ENCODE measurements at places on chromosomes 11 and 22.

- no peak for DNase-seq
Observed at GRCh38 chr11:134345237-134345550, 13.4 kb downstream of the GLB1L2 start.

- DNase-seq, result no peak
Observed at GRCh38 chr11:131885431-131885830, 515.0 kb downstream of the NTM start.

- no peak for DNase-seq
Observed at GRCh38 chr22:37089434-37089833, 20.1 kb downstream of the TMPRSS6 start.

GRCh38 chr22:50082961-50083461 lies 2.2 kb downstream of the MLC1 start:
- DNase-seq, result no peak

- no peak for DNase-seq
Observed at GRCh38 chr11:134538742-134539141, 126.7 kb upstream of the B3GAT1 start.

DNA sequence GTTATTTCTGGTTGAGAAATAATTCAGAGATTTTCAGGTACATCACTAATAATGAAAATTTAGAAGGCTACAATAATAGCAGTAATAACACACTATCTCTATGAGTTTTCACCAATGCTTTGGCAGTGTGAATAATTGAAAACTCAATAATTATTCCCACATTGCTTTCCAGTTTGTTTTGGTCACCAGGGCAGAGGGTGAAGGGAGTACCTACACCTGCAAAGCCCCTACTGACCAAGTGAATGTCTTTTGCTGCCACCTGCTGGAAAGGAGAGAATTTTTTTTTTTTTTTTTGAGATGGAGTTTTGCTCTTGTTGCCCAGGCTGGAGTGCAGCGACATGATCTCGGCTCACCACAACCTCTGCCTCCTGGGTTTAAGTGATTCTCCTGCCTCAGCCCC lies 3.2 kb downstream of the NELL1 start:
- no peak for DNase-seq

DNA sequence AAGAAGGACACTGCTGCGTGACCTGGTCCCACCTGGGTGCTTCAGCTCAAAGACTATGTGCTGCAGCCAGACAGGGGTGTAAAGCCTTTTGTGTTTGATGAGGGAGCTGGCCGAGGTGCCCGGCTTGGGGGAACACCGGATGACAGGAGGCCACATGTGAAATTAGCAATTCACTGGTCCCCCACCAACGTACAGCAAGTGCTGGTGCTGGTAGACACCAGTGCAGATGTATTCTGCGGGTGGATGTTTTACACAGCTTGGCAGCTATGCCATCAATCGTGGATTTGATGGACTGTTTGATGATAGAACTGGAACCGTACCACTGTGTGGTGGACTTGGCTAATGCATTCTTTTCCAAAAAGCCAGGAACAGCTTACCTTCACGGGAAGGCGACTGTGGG lies 47.9 kb upstream of the LIPT2 start:
- DNase-seq, result no peak

- DNase-seq, result no peak
Observed at GRCh38 chr11:116109228-116109627, 605.0 kb upstream of the CADM1 start.

DNA sequence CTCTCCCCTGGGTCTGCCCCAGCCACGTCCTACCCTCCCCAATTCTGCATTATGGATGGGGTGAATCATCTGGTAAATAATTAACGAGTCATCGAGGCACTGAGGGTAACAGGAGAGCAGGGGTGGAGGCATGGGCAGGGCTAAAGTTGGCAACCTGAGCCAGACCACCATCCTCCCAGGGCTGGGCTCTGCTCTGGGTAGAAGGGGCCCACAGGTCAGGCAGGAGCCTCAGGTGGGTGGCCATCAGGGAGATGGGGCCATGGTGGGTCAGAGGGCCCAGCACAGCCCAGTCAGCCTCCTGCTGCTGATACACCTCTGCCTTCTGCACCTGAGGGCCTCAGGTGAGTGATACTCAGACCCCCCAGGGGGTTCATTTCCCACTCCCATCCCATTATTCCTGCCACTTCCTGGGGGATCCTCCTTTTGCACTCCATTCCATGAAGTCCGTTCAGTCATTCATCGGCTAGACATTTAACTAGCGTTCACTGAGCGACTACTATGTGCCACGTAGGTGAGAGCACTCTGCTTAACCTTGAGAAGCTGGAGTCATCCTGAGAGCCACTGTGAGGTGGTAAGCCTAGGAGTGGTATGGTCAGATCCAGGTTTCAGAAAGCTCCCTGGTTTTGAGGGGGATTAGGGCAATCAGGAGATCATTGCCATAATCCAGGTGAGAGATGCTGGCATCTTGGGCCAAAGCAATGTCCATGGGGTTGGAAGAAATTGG lies at the start of gene VSIG10L2:
Gene VSIG10L2, plus strand, starts transcription at position 248 of the 724 bp plus-strand sequence. Its CDS starts 12 bp downstream, at position 260.
- DNase-seq, result no peak

DNA sequence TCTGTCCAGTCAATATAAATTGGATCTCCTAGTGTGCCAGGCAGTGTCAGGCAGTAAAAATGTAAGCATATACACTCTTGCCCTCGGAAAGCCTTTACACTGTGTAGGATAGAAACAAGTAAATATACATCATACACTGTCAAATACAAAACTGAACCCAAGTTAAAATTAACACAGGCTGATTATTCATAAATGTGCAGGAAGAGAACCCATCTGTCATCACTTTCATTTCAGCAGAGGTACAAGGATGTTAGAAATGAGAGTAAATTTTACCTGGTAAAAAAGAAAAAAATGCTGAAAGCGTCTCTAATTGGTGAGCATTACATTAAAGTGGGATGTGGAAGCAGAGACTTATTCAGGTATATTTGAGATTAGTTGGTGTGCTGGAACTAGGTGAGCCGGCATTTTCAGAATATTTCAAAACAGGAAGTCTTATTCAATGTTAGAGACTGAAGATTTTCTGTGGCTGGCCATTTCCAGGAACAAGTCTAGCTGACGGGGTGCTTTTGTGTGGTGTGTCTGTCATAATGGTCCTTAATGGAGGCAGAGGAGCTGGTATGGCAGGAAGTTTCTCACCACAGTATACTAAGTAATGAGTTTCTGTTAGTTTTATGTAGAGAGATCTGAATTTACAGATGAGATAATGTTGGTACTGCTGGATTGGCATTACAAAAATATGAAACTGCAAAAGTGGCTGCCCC lies 192.6 kb downstream of the CASP12 start:
- peak; percentile 54 for DNase-seq

DNA sequence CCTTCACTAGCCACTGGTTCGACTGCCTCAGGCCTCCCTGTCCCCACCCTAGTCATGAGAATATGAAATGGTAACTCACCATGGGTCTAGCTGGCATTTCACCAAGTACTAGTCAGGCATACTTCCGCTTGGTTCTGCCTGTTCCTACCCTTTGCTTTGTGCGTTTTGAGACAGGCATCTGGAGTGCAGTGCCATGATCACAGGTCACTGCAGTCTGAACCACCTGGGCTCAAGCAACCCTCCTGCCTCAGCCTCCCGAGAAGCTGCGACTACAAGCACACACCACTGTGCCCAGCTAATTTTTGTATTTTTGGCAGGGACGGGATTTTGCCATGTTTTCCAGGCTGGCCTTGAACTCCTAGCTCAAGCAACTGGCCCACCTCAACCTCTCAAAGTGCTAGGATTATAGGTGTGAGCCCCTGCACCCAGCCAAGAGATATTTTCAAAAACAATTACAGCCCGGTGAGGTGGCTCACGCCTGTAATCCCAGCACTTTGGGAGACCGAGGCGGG lies 14.1 kb downstream of the HRAS start:
- DNase-seq, result no peak

DNA sequence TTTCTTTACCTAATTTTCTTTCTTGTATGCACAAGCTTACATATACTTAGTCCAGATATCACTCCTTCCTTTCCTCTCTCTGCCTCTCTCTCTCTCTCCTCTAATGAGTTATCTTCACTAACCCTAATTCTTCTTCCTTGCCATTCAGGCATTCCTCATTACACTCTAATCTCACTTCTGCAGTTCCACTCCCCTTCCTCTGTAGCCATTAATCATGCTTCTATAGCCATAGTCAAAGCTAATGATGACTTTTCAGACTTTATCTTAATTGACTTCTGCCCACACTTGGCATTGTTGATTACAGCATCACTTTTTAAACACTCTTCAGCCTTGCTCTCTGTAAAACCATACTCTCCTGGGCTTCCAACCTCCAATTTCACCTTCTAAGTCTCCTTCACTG lies 35.3 kb upstream of the SC5D start:
- no peak for DNase-seq

DNA sequence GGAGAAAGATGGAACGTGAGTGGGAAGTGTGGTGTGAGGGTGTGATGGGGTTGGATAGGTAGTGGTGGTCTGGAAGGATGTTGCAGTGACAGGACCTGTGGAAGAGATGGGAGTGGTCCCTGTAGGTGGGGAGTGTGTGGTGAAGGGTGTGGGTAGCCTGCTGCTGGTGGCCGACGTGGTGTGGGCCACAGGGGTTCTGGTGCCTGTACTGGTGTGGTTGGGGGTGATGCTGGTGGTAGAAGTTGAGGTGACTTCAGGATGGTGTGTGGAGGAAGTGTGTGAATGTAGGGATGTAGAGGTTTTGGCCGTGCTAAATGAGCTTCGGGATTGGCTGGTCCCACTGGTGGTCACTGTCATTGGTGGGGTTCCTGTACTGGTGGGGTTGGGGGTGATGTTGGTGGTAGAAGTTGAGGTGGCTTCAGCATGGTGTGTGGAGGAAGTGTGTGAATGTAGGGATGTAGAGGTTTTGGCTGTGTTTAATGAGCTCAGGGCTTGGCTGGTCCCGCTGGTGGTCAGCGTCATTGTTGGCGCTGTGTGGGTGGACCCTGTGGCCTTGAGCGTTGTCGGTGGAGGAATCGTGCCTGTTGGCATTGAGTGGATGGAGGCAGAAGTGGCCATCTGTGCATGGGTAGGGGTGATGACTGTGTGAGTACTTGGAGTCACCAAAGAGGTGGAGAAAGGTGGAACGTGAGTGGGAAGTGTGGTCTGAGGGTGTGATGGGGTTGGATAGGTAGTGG lies 19.1 kb downstream of the MUC6 start:
- DNase-seq, result no peak

DNA sequence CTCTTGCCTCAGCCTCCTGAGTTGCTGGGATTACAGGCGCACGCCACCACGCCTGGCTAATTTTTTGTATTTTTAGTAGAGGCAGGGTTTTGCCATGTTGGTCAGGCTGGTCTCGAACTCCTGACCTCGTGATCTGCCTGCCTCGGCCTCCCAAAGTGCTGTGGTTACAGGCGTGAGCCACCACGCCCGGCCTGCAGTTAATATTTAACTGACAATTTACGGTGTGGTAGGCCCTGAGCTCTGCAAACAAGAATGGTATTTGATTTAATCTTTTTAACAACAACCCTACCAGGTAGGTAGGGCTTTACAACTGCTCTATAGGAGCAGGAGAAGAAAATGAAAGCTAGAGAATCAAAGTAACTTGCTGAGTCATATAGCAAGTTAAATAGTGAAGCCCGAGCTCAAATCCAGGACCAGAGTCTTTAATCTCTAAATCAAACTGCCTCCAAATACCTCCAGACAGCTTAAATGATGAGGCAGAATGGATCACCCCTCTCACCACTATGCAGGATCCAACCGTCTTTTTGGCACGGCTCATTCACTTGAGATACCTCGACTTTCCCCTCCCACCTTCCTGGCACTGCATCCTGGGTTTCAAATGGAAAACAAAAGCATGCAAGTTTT lies 9.4 kb downstream of the UEVLD start:
- no peak for DNase-seq

- DNase-seq, result peak; percentile 42
Observed at GRCh38 chr22:22884010-22884887, 3.4 kb upstream of the IGLL5 start.

- no peak for DNase-seq
Observed at GRCh38 chr11:124719534-124719933, 20.2 kb upstream of the NRGN start.

GRCh38 chr11:126459691-126460281 lies 104.3 kb downstream of the ST3GAL4 start:
- no peak for DNase-seq

DNA sequence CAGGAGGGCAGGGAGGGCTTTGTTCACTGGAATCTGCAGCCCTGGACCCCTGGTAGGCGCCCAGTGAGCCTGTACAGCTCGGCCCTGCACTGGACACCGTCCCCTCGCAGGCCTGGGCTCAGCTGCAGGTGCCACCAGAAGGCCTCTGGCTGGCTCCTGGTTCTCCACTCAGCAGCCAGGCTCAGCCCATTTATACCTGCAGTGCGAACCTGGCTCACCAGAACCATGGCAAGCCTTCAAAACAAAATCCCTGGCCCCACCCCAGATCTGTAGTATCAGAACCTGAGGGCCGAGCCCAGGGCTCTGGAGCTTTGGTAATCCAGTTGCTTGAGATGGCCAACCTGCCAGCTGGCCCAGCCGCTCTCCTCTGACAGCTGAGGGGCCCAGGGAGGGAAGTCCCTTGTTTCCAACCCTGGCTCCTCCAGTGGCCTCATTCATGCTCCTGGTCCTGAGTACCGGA lies 870 bp upstream of the FREY1 start:
- DNase-seq, result no peak

GRCh38 chr11:75301131-75301530 lies 50.3 kb downstream of the ARRB1 start:
- no peak for DNase-seq

DNA sequence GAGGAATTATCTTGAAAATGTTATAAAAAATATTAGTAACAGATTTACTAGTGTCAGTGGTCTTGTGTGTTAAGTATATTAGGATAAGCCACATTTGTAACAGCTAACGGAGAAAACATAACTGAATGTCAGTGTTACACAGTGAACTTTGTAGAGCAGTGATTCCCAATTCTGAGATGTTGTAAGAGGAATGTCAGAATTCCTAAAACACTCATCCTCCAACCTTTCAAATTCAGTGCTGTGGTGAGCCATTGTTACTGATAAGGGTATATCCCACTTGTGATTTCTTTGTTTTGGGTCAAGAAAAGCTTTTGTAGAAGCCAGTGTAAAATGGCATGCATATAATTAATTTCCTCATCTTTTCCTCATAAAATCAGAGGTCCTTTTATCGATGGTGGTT lies 61.9 kb downstream of the ARHGEF12 start:
- DNase-seq, result no peak

DNA sequence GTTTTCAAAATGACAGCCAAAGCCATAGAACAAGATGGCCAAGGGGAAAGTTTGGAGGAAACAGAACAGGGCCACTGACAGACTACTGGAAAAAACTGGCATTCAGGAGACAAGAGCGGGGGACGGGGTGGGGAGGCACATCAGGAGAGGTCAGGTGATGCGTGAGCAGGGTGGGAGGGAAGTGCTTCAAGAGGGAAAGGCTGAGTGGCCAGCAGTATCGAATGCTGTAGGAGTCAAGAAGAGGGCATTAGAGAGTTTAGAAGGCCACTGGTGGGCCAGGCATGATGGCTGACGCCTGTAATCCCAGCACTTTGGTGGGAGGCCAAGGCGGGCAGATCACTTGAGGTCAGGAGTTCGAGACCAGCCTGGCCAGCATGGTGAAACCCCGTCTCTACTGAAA lies 8.2 kb downstream of the GTPBP1 start:
- DNase-seq, result no peak

GRCh38 chr11:69085490-69086095 lies 36.9 kb downstream of the TPCN2 start:
- DNase-seq, result no peak

- DNase-seq, result no peak
Observed at GRCh38 chr11:111808063-111808588, 41.9 kb upstream of the PPP2R1B start.

GRCh38 chr11:108715239-108715638 lies 50.4 kb downstream of the DDX10 start:
- no peak for DNase-seq

All from stimulated activated CD8-positive, alpha-beta memory T cell treated with anti-CD3 and anti-CD28 coated beads, Interleukin-2, amount 100 ng/mL, for 1 hour (primary cell).